CD4-positive, CD25-positive, alpha-beta regulatory T cell (primary cell): ENCODE measurements at places on chromosomes 1 and 21.
A peak's percentile ranks its signal among the peaks of the same experiment; 100 is the strongest.

- no peak overlapping the region for H3K27ac ChIP-seq
- H3K36me3 ChIP-seq: peaks cover 51% of the 10 kb centered on the region
- peak overlapping the region; percentile 7 for H3K4me3 ChIP-seq
Observed at GRCh38 chr1:42941640-42942330, 16.9 kb downstream of the SLC2A1 start.

DNA sequence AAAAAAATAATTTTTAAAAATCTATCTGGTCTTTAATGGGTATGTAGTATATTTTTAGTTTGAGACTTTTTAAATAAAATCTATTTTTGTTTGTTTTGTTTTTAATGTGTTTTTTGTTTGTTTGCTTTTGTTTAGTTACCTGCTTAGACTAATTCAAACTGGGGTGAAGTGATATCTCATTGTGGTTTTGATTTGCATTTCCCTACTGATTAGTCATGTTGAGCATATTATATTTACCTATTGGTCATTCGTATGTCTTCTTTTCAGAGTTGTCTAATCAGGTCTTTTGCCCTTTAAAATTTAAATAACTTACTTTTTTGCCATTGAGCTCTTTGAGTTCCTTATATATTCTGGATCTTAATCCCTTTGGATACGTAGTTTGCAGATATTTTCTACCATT lies 20.3 kb downstream of the CD1B start:
- no peaks in the 10 kb centered on the region for H3K36me3 ChIP-seq
- H3K27ac ChIP-seq: no peak overlapping the region
- no peak overlapping the region for H3K4me3 ChIP-seq
- H3K27me3 ChIP-seq: no peaks in the 10 kb centered on the region

GRCh38 chr21:37237764-37238163 lies 29.4 kb downstream of the VPS26C start:
- no peaks in the 10 kb centered on the region for H3K27me3 ChIP-seq
- H3K4me1 ChIP-seq: peaks cover 4% of the 10 kb centered on the region
- peaks cover 63% of the 10 kb centered on the region for H3K36me3 ChIP-seq
- no peak overlapping the region for H3K27ac ChIP-seq
- DNase-seq: no peak

DNA sequence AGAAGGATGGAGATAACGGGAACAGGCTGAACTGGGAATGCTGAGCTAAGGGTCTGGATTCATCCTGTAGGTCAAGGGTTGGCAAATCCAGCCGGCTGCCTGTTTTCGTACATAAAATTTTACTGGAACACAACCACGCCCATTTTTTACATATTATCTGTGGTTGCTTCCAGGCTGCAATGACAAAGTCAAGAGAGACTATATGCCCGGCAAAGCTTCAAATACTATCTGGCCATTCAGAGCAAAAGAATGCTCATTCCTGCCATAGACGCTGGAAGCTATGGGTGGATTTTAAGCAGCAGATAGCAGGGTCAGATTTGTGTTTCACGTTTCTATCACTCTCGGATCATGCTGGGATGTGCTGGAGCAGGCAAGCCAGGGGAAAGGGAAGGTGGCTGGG lies 137.9 kb upstream of the EDN2 start:
- no peak for DNase-seq
- no peaks in the 10 kb centered on the region for H3K27me3 ChIP-seq
- H3K4me1 ChIP-seq: peaks cover 13% of the 10 kb centered on the region
- no peak overlapping the region for H3K4me3 ChIP-seq
- H3K27ac ChIP-seq: no peak overlapping the region
